ENCODE measurements at places on chromosomes 7 and 10. TPM values are rescaled to one million over a fixed set of nuclear protein-coding genes. Genes with fewer than 3 reads are reported as not detected.

- H3K27me3 ChIP-seq, result no peaks in the 10 kb centered on the region
- DNase-seq, result no peak
- no peaks in the 10 kb centered on the region for H3K36me3 ChIP-seq
- H3K4me1 ChIP-seq, result no peaks in the 10 kb centered on the region
Observed at GRCh38 chr7:4009211-4010060, 672.7 kb upstream of the FOXK1 start.

DNA sequence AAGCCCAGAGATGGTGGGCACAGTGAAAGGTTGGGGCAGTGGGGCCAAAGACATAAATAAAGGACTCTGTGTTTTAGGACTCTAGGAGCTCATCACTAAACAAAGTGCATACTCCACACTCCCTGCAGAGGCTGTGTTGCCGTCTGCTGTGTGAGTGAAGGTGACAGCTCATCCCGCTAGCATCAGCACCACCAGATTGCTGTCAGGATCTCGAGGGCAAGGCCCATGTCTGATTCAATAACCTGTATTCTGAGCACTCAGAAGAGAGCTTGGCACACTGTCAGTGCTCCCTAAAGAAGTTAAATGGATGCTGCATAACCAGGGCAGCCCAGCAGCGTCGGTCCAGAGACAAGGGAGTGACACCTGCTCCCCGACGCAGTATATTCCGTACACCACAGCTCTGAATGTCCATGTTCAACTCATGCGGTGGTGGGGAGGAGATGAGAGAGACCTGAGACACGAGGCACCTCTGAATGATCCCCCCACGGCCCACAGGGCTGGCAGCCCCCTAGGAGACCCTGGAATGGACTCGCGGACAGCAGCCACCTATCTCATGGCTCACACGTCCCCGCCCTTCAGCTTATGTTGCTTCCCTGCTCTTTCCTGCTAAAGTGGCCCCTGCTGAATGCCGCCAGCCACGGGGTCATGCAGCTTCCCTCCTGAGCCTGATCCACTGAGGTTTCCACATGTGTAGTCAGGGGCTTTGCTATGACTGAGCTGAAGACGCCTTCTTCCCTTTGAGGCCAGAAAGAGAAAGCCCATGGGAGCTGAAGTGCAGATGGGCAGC is 132.7 kb upstream of the KCNMA1 start:
- H3K4me3 ChIP-seq, result no peak overlapping the region
- no peaks in the 10 kb centered on the region for H3K4me1 ChIP-seq
- no peak overlapping the region for H3K27ac ChIP-seq
- peak; percentile 51 for DNase-seq

GRCh38 chr7:26686448-26686981 is 177.9 kb downstream of the SKAP2 start:
- H3K27ac ChIP-seq, result peak overlapping the region; percentile 69
- peaks cover 27% of the 10 kb centered on the region for H3K4me1 ChIP-seq
- H3K36me3 ChIP-seq, result no peaks in the 10 kb centered on the region
- H3K4me3 ChIP-seq, result no peak overlapping the region
- peak; percentile 43 for DNase-seq

- no peak for DNase-seq
- H3K4me1 ChIP-seq, result peaks cover 8% of the 10 kb centered on the region
- no peak overlapping the region for H3K4me3 ChIP-seq
- no peaks in the 10 kb centered on the region for H3K36me3 ChIP-seq
- H3K27me3 ChIP-seq, result no peaks in the 10 kb centered on the region
Observed at GRCh38 chr10:89624020-89624419, 21.0 kb downstream of the PANK1 start.

DNA sequence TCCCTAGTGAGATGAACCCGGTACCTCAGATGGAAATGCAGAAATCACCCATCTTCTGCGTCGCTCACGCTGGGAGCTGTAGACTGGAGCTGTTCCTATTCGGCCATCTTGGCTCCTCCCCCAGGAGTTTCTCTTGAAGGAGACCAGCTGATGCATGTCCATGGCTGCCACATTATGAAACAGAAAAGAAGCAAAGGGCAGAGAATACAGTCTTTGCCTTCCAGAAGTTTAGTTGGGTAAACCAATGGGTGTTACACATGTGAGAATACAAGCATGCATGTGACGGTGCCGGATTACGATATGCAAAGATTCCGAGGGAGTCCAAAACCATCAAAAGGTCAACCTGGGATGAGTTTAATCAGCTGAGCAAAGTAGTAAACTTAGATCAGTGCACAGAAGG is 151.6 kb downstream of the SEM1 start:
- no peak overlapping the region for H3K27ac ChIP-seq
- H3K4me1 ChIP-seq, result no peaks in the 10 kb centered on the region
- no peaks in the 10 kb centered on the region for H3K36me3 ChIP-seq
- DNase-seq, result no peak

- no peaks in the 10 kb centered on the region for H3K4me1 ChIP-seq
- H3K27ac ChIP-seq, result no peak overlapping the region
- DNase-seq, result no peak
- H3K4me3 ChIP-seq, result no peak overlapping the region
Observed at GRCh38 chr7:4178916-4179687, 503.0 kb upstream of the FOXK1 start.

- H3K27ac ChIP-seq, result no peak overlapping the region
- DNase-seq, result no peak
- no peaks in the 10 kb centered on the region for H3K27me3 ChIP-seq
- no peaks in the 10 kb centered on the region for H3K4me1 ChIP-seq
Observed at GRCh38 chr7:115822801-115823200, 207.8 kb downstream of the TFEC start.

DNA sequence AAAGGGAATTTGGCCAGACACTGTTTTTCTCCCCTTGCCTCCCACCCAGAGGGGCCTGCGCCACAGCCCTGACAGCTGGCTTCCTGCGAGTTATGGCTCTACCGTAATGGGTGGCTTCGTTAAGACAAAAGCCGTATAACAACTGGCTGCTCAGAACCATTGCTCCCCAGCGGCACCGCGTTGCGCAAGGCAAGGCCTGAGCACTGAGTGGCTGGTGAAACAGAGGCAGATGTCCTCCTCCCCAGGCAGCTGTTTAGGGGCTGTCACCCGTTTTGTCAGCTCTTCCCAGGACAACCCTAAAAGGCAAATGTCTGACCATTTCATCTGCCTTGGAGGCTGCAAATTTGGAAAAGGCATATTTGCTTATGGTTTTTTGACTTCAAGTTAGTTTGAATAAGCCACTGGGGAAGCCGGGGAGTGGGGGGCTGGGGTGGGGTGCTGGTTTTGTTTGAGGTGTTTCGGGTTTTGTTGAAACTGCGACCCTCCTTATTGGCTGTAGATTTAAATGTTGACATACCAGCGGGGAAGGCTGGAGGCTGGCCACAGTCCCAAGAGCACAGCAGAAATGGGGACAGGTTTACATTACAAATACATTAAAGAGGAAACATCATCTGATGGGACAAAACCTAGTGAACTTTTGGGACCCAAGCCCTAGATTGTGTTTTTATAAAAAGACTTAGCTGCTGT is 681 bp upstream of the SPOCK2 start:
- peaks cover 28% of the 10 kb centered on the region for H3K4me1 ChIP-seq
- no peaks in the 10 kb centered on the region for H3K27me3 ChIP-seq
- DNase-seq, result no peak

DNA sequence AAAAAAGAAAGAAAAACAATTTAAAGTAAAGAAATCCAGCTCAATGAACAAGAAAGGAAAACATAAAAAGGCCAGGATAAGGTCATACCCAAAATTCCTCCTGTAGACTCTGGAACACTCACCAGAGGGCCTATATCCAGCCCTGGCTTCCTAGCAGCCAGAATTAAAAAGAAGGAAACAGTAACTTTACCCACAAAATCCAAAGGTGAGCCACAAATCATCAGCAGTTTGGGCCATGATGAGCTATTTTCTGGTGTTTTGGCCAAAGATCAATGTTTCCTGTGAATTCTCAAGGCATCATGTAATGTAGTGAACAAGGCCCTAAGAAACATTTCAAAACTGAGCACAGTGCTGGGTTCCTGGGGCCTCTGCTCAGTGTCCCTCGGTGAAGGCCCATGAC is 87.8 kb downstream of the LARP4B start:
- DNase-seq, result no peak
- H3K36me3 ChIP-seq, result no peaks in the 10 kb centered on the region
- no peak overlapping the region for H3K27ac ChIP-seq
- no peak overlapping the region for H3K4me3 ChIP-seq
- no peaks in the 10 kb centered on the region for H3K4me1 ChIP-seq
- H3K27me3 ChIP-seq, result no peaks in the 10 kb centered on the region

DNA sequence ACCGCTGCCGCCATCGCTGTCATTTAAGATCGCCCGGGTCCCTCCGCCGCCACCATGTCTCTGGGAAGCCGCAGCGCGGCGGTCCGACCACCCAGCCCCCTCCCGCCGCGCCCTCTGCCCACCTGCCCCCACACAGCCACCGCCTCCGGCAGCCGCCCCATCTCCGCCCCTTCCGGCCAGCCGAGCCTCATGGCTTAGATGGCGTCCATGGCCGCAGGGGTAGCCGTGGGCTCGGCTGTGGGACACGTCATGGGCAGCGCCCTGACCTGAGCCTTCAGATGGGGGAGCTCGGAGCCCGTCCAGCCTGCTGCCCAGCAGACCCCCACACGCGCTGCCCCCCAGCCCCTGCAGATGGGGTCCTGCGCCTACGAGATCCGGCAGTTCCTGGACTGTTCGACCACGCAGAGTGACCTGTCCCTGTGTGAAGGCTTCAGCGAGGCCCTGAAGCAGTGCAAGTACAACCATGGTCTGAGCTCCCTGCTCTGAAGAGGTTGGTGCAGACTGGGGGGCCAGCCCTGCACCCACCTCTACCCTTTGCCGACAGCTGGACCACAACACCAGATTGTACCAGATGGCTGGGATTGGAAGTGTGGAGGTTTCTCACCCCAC is 38.0 kb upstream of the TARP start:
- H3K27ac ChIP-seq, result no peak overlapping the region
- H3K36me3 ChIP-seq, result no peaks in the 10 kb centered on the region
- H3K4me3 ChIP-seq, result peak overlapping the region; percentile 27
- H3K27me3 ChIP-seq, result no peaks in the 10 kb centered on the region
- peak; percentile 24 for DNase-seq

- H3K4me3 ChIP-seq, result no peak overlapping the region
- no peaks in the 10 kb centered on the region for H3K36me3 ChIP-seq
- no peaks in the 10 kb centered on the region for H3K27me3 ChIP-seq
Observed at GRCh38 chr10:35391153-35391953, 55.0 kb downstream of the CCNY start.

DNA sequence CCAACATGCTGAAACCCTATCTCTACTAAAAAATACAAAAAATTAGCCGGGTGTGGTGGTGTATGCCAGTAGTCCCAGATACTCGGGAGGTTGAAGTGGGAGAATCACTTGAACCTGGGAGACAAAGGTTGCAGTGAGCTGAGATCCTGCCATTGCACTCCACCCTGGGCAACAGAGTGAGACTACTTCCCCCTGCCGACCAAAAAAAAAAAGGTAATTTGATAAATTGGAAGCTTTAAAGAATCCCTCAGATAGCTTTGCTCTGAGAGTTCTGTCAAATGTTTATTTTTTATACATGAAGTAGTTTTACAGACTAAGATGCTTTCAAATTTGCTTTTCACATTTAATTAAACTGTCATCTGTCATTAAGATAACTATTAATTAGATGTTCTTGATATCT is 563.3 kb upstream of the LRRTM3 start:
- H3K27me3 ChIP-seq, result no peaks in the 10 kb centered on the region
- H3K27ac ChIP-seq, result no peak overlapping the region
- no peak for DNase-seq
- H3K4me3 ChIP-seq, result no peak overlapping the region

DNA sequence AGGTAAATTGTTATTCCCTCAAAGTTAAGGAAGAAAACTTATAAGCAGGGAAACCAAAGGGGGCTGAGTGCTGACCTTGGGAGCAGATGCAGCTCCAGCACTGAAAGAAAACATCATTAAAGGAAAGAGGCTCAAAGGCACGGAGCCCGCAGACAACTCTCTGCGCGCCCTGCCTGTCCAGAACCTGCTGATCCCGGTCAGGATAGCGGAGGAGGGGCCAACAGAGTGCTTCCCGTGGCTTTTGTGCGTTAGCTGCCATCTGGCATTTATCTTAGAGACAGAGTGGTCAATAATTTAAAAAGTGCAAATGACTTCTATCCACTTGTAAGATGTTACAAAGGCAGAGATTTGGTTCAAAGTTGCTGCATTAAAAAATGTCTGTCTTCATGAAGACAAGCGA is 162.1 kb downstream of the FANK1 start:
- H3K27ac ChIP-seq, result no peak overlapping the region
- H3K27me3 ChIP-seq, result no peaks in the 10 kb centered on the region
- H3K4me1 ChIP-seq, result peaks cover 3% of the 10 kb centered on the region
- no peaks in the 10 kb centered on the region for H3K36me3 ChIP-seq
- no peak overlapping the region for H3K4me3 ChIP-seq

DNA sequence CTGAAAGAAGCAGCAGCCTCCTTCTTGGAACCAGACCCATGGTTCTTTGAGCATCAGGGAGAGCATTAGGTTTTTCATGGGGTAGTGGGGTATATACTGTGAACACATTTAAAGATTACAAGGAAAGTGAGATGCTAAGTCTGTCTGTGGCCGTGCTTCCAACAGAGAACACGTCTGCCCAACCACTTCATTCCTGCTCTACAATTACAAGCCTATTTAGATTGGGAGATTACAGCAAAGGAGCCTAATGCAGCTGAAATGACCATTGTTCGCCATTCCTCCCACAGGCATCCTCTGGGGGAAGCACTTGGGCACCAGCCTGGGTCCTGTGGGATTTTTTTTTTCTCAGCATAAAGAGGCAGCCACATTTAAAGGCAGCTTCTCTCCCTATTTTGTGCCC is 536.4 kb downstream of the XPNPEP1 start:
- no peaks in the 10 kb centered on the region for H3K36me3 ChIP-seq
- H3K27ac ChIP-seq, result no peak overlapping the region
- no peaks in the 10 kb centered on the region for H3K27me3 ChIP-seq
- H3K4me1 ChIP-seq, result no peaks in the 10 kb centered on the region
- H3K4me3 ChIP-seq, result no peak overlapping the region
- DNase-seq, result no peak

GRCh38 chr7:134419085-134419484 is 39.8 kb downstream of the AKR1B1 start:
- no peaks in the 10 kb centered on the region for H3K4me1 ChIP-seq
- DNase-seq, result no peak
- H3K27me3 ChIP-seq, result no peaks in the 10 kb centered on the region
- H3K27ac ChIP-seq, result no peak overlapping the region

GRCh38 chr7:5354460-5355232 is 69.0 kb downstream of the TNRC18 start:
- H3K4me3 ChIP-seq, result no peak overlapping the region
- H3K27me3 ChIP-seq, result no peaks in the 10 kb centered on the region
- H3K27ac ChIP-seq, result no peak overlapping the region
- no peaks in the 10 kb centered on the region for H3K36me3 ChIP-seq
- DNase-seq, result peak; percentile 90

Gene FBXO24
- polyA plus RNA-seq, result 1.5 TPM

Gene C10orf53
- polyA plus RNA-seq, result not detected

Gene UBN2
- polyA plus RNA-seq, result 10.6 TPM
